Glutamatergic neuron (in vitro differentiated cells): ENCODE measurements at places on chromosomes 1 and 21. TPM values are rescaled to one million over a fixed set of nuclear protein-coding genes. Genes with fewer than 3 reads are reported as not detected.

Gene CFAP45
- total RNA-seq: 0.49 TPM

Gene SWT1
- total RNA-seq: 15.5 TPM

Gene BCAR3
- total RNA-seq: 12.8 TPM

Gene SPRR1B
- not detected for total RNA-seq

Gene DMBX1
- total RNA-seq: not detected

Gene TSPEAR
- total RNA-seq: not detected

Gene TMEM54
- 9.9 TPM for total RNA-seq

GRCh38 chr21:42683371-42684108 lies 30.1 kb downstream of the PDE9A start:
- DNase-seq: no peak

GRCh38 chr1:183544598-183545297 lies 45.5 kb downstream of the NCF2 start:
- DNase-seq: no peak

DNA sequence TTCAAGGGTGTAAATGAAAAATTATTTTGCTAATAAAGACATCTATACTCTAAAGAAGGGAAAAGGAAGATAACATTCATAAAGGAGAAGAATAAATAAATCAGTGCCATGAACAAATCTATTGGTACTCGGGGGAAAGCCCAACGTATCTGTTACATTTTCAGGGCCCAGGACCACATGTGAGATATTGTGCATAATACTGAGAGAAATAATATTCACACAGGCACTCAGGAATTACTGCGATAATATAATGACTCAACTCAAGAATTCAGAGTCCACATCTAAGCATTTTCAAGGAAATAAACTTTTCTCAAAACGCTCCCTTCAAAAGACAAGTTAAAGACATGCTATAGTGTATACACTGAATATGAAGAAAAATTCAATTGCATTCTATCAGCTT lies 108.8 kb downstream of the SMYD2 start:
- DNase-seq: no peak

GRCh38 chr1:31869449-31869848 lies 53.6 kb upstream of the SPOCD1 start:
- DNase-seq: no peak

GRCh38 chr1:244941121-244941520 lies 76.8 kb upstream of the HNRNPU start:
- no peak for DNase-seq

GRCh38 chr1:239955431-239955830 lies 136.3 kb upstream of the FMN2 start:
- DNase-seq: no peak

DNA sequence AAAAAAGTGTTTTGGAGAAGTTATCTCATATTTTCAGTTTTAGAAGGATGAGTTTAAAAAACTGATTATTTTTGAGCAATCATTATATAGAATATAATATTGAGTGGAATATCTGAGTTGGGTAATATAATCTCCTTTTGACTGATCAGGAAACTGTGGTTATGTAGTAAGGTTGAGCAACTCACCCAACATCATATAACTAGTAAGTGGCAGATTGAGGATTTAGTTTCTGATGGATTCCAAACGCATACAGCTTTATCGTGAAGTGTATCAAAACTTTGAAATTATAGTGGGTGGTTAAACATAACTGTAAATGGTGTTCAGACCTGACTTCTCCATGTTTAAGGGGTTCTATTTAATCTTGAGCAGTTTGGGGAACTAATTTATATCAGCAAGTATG lies 98.6 kb downstream of the OLFM3 start:
- DNase-seq: no peak

DNA sequence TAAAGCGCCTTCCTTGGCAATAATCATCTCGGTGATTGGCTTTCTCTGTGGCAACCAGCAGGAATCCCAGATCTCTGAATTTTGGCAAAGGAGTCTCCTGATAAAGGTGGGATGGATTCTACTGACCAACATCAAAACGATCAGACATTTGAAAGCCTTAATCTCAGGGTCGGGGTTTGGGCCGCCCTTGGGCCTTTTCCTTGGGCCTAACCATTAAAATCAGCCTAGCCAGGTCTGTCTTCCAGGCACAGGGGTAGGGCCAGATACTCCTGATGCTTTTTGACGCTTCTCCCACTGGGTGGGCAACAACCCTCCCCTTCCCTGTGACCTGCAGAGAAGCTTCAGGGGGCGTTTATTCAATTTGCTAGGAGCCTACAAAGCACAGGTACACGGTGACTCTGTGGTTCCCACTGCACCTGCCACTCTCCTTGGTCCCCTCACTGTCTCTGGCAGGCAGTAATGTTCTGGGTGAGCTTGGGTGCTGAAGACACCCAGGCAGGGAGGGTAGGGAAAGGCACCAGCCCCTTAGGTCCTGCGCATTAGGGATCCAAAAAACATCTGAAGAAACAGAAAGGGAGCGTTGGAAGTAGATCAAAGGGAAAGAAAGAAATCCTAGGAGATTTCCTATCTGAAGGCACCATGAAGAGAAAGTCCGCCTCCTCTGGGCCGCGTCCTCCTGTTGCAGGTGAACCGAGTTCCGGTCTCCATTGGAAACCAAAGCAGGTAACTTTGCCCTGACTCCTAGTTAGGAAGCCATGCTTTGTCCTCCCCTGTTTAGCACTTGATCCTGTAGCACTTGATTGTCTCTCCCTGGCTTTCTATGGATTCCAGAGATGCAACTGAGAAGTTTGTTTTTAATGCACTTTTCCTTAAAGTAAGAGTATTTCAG lies 12.3 kb downstream of the RNU1-2 start:
- no peak for DNase-seq

DNA sequence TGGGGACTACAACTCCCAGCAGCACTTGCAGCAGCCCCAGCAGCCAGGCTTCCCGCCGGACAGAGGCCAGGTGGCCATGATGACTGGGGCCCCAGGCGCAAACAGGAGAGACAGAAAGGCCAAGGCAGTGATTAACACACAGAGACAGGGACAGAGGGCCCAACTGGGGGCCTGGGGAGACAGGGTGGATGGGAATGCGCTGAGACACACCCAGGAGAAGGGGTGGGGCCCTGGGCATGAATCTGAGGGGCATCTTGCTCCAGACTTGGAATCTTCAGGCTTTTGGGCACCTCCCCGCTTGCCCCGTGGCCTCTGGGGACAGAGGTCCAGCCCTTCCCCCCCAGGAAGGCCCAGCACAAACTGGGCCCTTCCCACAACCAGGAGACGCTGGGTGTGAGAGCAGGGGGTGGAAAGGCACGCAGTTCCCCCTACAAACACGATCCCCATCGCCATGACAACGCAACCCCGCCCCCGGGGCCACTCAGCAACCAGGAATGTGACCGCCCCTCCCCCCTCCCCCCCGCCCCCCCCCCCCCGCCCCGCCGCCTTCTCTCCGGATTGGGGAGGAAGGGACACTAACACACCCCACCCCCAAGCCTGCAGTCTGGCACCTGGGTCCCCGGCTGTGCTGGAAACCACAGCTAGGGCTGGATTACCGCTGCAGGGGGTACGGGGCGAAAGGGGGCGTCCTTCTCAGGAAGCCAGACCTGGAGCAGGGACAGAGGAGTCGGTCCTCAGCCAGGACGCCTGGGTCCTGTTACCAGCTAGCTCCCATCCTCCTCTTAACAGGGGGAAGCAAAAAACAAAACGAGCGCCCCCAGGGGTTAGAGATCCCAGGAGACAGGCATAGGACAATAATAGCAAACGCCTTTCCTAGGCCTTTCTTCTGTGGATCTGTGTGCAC lies 4.5 kb downstream of the HDGF start:
- DNase-seq: peak; percentile 86

- no peak for DNase-seq
These were observed 27.0 kb downstream of the STYXL2 start for GRCh38 chr1:167120899-167121298.

DNA sequence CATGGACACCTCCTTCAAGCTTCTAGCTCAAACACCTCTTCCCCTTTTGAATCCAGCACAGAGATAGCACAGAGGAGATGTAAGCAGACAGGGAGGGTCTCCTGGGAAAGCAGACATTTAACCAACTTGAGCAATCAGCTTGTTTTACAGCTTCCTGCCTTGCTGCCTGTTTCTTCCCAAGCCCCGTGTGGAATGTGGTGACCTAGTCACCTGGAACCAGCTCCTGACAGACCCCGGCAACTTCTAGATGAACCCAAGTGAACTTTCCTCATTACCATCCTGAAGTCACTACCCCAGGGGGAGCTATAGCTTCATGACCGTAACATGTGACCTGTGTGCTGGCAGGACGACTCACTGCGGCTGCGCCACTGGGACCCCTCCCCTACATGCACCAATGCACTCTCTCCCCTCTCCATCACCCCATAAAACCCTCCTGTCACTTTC lies 24.1 kb upstream of the TTF2 start:
- no peak for DNase-seq

DNA sequence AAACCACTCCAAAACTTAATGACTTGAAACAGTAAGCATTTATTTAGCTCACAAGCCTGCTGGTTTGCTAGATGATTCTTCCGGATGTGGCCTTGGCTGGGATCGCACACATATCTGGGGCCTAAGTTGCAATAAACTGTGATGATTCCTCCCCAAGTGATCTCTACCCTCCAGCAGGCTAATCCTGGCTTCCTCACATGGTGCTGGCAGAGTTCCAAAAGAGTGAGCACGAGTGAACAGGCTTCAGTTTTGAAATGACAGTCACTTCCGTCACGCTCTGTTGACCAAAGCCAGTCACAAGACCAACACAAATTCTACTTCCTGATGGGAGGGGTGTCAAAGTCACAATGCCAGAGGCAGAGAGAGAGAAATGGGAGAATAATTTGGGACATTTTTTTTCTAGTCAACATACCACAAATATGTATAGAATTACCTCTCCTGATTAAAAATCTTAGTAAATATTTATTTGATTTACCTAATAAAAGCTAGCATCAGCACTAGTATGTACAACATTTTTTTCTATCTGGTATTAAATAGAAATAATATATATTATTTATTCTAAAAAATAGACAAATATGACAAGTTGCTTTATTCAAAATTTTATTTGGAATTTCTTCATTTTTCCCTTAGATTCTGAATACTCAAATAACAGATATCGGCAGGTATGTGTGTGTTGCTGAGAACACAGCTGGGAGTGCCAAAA lies 292.7 kb downstream of the TPR start:
- peak; percentile 63 for DNase-seq

DNA sequence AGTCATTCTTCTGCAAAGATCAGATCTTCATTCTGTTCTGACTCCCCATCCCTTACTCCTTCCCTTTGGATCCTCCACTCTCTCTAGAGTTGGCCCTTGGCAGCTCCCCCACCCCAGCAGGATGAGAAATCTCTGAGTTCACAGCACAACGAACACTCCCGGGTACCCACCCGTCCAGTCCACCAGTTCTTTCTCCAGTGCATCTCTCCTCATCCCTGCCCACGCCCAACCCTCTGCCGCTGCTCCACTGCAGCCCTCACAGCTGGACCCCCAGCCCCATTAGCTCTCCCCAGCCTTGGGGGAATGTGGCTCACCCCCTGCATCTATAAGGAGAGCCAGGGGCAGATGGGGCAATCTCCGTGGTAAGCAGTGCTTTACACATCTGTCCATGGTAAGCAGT lies 125.7 kb downstream of the MATN1 start:
- DNase-seq: no peak

DNA sequence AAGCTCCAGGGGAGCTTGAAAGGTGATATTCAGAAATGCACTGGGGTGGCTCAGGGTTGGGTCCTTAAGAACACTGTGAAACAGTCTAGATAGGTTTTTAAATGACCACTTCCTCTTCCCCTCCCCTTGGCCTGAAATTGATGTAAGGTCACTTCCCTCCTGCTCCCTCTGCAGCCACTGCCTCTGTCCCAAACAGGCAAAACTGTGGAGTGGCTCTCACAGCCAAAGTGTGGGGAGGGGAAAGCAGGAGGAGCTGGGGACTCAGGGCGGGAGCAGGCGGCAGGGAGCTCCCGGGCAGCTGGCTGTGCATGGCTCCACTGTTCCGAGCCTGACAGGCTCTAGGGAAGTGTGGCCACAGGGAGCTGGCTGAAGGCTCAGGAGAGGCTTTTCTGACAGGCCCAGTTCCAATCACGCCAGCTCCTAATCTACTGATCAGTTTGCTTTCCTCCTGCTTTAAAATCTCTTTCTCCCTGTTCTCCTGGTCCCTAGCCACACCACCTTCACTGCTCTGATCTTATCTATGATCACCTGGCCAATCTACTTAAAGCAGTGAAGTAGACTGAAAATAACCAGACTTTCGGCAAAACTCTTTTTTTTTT lies 5.1 kb upstream of the CSRP1 start:
- DNase-seq: peak; percentile 62

DNA sequence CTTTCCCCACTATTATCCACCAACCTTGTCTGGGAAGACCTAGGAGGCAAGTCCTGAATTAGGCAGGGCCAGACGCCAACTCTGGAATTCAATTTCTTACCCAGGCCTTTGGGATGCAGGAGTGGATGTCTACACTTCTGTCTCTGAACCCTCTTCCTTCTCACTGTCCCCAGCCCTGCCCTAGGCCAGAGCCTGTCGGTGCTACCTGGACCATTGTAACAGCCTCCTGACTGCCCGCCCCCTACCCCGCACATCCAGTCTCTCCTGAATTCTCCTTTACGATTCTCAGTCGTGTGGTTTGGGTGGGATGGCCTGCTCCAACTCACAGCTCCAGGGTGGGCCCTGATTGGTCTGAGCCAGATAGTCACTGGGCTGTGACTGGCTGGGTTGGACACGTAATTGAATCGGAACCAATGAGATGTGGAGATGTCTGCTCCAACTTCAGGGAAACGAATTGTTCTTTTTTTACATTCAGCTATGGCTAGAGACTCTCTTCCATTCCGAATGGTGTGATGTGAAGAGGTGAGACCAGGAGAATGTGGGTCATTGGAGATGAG lies 304.6 kb downstream of the PTPRU start:
- DNase-seq: no peak

GRCh38 chr1:41648844-41649243 lies 164.4 kb upstream of the EDN2 start:
- no peak for DNase-seq

DNA sequence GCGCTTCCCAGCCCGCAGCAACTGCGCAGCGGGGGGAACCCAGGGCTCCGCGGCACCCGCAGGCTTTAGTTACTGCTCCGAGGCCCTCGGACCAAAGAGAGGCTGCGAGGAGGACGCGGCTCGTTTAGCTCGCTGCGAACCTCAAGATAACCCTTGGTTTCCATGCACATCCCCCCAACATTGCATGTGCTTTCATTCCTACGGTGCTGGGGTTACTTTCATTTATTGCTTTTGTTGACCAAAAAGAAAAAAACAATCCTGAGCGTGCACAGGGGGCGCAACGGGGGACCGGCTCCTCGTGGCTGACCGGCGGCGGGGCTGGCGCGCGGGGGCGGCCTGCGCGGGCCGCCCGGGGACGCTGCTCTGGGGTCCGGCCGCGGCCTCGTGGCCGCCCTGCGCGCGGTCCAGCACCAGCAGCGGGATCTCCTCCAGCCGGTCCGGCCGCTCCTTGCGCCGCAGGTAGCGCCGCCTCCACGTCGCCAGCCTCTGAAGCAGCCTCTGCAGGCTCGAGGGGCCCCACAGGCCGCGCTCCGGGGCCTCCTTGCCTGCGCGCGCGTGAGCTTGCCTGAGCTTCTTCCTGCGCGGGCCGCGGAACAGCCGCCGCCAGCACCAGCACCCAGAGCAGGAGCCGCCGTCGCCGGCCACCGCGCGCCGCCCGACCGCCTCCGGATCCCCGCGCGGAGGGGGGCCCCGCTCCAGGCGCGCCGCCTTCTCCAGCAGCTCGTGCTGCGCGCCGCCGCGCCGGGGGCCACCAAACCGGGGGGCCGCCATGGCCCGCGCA lies 77.4 kb downstream of the DESI2 start:
- peak; percentile 53 for DNase-seq
